ENCODE measurements at places on chromosomes 12 and 14.

DNA sequence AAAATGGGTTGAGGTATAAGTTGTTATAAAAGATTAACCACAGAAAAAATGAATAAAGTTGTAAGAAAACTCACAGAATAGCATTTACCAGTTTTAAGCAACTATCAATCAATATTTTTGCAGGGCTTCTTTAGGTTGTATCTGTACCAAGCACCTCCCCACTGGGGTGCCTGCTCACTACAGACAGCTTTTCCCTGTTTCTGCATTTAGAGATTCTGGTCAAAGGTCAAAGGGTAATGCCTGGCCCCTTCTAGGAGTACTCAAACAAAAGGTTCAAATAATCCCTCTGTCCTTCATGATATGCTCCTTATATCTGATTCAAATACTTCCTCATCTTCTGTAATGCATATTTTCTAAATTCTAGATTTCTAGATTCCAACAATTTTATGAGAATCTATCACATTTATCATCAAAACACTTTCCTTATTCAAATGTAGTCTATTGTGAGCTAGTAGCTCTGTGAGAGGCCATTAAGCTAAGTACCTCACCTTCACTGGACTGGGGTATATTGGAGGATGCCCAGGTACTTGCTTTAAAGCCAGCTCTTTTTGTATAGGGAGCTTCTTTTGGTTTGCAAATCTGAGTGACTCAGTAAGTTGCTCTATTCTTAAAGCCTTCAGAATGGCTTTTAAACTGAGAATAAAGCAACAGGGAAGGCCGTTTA, 120.7 kb upstream of the PTPRB start:
- DNase-seq: no peak

GRCh38 chr12:25938581-25938980, 19.9 kb upstream of the RASSF8 start:
- no peak for DNase-seq

DNA sequence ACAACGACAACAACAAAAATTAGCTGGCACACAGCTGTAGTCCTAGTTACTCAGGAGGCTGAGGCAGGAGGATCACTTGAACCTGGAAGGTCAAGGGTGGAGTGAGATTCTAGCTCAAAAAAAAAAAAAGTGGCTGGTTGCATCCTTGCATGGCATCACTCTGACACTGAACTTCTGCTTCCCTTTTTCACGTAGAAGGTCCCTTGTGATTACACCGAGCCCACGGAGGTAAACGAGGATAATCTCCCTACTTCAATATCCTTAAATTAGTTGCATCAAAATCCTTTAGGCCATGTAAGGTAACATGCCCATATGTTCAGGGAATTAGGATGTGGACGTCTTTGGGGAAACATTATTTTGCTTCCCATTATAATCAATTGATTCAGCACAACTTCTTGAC, 4.0 kb upstream of the PPP4R4 start:
- no peak for DNase-seq

DNA sequence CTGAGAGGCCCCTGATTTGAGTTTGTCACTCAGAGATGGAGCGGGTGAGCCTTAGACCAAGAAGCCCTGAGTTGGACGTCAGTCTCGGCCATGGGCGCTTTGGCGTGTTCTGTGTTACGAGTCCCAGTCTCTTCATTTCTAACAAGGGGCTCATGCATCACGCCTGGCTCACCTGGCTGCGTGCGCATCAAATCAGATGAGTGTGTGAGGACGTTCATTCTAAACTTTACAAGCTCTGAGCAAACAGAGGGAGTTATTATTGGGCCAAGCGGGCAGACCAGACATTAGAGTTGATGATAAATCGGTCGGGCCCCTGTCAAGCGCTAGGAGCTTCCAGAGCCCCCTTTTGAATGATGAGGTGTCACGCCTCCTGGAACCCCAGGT, 117.2 kb downstream of the CALM1 start:
- DNase-seq: no peak

- no peak for DNase-seq
Measured at GRCh38 chr14:104395941-104396681, 183.5 kb upstream of the C14orf180 start.

GRCh38 chr12:77575376-77575919, 255.2 kb upstream of the NAV3 start:
- no peak for DNase-seq

- DNase-seq: no peak
Measured at GRCh38 chr12:89882050-89882449, 173.4 kb upstream of the ATP2B1 start.

GRCh38 chr12:132428936-132429601, 60.9 kb upstream of the FBRSL1 start:
- peak; percentile 30 for DNase-seq

- peak; percentile 8 for DNase-seq
Measured at GRCh38 chr12:16618256-16618655, 12.3 kb upstream of the LMO3 start.

DNA sequence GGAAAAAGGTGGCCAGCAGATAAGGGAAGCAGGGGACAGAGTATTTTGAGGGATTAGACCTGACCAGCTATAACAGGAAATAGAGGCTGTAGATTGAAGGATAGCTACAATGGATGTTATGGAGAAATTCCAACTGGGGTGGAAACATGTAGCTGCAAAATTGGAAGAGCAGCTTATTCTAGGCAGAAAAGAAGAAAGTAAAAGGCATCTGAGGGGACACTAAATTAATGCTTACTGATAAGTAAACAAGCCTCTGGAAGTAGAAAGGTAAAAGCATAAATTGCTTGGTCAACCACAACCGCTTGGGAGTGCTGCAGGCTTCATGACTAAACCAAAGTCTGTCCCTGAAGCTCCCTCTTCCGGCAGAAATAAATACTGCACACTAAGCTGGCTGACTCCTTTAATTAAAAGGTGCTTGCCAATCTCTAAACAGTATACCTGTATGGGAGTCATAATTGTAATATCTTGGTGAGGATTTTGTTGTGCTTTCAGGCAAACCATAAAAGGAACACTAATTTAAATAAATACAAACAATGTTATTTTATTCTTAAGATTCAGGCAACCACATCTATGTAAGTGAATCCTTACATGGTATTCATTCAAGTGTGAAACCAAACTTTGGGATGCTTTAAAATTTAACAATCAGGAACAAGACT, 7.7 kb downstream of the UBC start:
- peak; percentile 89 for DNase-seq

DNA sequence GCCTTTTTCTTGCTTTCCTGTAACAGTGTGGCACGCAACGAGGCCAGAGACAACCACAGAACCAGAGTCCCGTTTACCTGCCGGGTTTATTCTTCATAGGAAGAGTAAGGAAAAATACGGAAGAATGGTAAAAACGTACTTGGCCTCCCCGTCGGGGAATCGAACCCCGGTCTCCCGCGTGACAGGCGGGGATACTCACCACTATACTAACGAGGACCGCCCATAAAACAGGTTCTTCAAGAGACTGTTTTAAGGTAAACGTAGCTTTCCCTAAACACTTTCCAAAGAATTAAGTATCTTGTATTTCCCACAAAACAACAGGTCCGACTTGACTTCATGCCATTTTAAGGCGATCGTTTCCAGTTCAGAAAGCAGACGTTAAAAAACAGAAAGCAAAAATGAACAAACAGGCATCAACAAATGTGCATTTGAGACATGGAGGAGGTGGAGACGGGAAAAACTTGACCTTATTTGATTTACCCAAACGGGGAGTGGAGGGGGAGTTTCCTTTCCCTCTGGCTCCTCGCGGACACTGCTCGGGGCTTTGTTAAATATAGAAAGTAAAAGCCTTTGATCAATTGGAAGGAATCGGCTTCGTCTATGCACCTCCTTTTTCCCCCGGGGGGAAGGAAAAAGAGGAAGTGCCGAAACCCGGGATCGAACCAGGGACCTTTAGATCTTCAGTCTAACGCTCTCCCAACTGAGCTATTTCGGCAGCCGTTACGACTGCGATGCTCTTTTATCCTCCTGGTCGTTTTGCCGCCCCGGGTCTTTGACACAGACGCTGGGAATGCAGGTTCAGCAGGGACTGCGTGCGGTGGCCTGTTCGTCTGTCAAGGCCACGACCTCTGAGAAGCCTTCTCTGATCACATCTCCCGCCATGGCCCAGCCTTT, 13.0 kb upstream of the UBC start:
- peak; percentile 87 for DNase-seq

DNA sequence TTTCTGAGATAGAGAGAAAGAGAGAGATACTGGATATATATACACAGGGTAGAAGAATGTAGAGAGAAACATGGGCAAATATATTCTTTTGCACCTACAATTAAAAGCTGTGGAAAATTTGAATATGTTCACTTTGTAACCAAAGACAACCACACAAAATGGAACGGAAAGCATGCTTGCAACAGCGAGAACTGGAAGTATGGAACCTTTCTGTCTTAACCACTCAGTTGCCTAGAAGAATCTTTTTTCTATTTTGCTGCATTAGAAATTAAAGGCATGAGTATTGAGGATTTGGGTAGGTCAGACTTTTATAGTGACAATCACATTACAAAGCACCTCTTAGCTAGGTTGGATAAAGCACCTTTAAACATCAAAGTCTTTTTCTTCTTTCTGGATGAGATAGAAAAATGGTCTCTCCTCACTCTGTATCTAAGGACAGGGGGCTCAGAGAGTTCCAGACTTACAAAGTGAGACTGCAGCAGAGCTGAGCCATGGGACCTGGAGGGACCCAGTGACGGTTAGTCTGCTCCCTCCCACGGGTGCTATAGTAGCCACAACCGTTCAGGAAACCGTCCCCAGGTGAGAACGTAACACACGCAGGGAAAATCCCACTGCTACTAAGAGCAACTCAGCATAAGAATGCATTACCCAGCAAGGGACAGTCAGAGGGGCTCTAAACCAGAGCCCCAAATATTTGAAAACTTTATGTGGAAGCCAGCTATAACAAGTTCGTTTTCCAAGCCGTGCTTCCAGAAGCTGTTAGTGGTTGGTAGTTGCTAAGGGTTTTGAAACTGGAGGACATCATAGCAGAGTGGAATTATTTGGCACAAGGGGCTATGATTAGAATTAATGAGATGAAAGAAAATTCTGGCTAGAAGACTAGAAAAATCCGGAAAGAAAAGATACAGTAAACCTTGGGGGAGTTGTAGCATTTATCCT, 97.1 kb downstream of the DAD1 start:
- DNase-seq: no peak

GRCh38 chr14:68230950-68231717, 411.6 kb downstream of the RAD51B start:
- peak; percentile 29 for DNase-seq

- DNase-seq: no peak
Measured at GRCh38 chr14:35932136-35932535, 106.0 kb downstream of the BRMS1L start.

Data from mammary epithelial cell (primary cell).